SK-N-SH treated with all-trans-retinoic acid at 6 μM for 48 hours (cell line): ENCODE measurements at places on chromosomes 12 and 14.

- no peak; the same call in 1 of the 3 replicates for ATAC-seq
These were observed 744 bp downstream of the STYX start for GRCh38 chr14:52730709-52731111.

DNA sequence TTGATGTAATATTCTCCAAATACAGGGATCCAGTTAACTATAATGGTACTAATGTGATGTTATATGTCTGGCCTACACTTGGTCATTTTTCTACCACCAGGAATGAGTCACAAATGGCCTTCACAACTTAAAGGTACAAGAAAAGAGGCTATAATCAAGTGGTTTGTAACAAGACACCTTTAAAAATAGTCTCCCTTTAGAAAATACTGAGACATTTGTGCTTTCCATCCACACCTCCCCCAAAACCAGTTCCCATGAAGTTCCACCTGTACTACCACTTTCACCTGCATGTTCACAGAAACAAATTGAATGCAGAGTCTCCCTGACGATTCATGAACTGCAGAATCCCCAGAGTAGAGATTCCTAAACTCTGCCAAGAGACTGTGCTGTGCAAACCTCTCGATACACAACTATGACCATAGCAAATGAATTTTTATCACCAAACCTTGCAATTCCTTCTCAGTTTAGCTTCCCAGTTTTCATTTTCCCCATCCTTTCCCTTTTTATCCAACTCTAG is 6.0 kb downstream of the BTG1 start:
- no peak for ATAC-seq

DNA sequence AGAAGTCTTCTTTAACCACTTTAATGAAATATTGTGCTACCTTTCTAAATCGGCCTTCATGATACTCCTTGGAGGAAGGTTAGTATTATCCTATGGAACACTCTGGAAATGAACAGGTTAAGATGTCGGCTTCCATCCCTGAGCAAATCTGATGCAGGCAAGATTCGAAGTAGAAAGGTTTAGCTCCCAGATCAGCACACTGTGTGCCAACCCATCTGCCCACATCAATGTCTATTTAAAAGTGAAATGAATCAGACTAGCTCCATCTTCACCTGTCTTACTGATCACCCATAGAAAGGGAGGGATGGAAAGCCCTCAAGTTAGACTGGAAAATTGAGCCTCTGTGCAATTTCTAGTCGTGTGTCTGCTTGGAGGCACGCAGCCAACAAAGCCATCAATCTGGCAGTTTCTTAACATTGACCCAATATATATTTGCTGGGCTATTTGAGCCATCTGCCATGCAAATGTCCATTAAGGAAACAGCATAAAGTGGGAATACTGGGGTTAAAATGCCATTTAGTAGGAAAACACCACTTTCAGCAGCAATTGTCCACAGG is 506.1 kb downstream of the RMST start:
- no peak for ATAC-seq

DNA sequence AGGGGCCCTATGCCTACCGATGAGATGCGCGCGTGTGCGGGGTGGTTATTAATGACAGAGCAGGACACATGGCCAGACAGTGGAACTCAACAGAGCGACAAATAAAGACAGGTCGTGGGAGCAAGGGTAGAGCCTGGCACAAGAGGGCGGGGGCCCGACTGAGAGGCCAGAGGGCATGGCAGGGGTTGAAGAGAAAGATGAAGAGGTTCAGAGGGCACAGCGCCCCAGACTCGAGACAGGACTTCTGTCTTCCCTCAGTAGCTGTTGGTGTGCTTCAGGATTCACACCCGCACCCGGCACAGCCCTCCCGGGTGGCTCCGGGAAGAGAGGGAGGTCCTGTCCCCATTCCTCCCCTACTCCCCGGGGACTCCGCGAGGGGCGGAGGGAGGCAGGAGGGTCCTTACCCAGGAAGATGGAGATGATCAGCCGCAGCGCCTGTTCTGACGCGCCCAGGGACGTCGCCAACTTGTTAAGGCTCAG is 366 bp downstream of the LPCAT3 start:
- peak; percentile 57 for ATAC-seq

DNA sequence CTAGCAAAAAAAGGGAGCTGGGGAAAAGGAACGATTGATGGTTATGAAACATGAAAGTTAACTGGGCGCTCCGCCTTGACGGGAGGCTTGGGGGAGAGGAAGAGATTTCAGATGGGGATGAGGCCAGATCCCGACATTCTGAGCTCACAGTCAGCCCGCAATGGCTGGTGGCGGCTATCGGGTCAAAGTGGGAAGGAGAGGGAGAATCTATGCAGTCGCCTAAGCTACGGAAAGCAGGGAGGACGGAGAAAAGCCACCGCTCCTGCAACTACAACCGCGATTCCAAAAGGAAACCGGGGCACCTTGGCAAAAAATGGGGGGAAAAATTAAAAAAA is 502 bp downstream of the MPHOSPH9 start:
- ATAC-seq, result peak; percentile 15

DNA sequence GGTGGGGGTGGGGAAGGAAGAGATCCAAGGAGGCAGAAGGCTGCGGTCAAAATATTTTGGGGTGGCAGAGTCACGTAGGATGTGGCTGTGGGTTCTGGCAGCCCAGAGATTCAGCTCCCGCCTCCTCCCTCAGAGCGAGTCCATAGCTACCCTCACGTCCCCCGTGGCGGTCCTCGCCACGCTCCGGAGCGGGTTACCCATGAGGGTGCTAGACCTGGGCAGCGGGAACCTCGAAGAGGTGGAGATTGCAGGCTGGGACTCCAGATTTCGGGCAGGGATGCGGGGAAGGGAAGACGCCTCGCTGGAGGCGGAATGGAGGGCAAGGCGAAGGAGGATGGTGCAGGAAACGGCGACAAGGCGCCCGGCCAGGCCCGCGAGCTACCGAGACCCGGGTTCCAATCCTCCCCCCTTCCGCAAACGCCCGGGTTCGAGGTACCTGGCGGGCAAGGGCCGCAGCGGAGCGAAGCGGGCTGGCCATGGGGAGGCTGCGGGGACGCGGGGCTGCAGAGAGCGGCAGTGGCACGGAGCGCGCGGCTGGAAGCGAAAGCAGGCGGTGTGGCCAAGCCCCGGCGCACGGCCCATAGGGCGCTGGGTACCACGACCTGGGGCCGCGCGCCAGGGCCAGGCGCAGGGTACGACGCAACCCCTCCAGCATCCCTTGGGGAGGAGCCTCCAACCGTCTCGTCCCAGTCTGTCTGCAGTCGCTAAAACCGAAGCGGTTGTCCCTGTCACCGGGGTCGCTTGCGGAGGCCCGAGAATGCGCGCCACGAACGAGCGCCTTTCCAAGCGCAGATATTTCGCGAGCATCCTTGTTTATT is 46.2 kb downstream of the BCAT1 start:
- no peak for ATAC-seq

GRCh38 chr14:57847706-57848105 is 18.2 kb downstream of the SLC35F4 start:
- no peak for ATAC-seq

- no peak for ATAC-seq
These were observed 4.4 kb downstream of the KRT2 start for GRCh38 chr12:52647601-52648000.

DNA sequence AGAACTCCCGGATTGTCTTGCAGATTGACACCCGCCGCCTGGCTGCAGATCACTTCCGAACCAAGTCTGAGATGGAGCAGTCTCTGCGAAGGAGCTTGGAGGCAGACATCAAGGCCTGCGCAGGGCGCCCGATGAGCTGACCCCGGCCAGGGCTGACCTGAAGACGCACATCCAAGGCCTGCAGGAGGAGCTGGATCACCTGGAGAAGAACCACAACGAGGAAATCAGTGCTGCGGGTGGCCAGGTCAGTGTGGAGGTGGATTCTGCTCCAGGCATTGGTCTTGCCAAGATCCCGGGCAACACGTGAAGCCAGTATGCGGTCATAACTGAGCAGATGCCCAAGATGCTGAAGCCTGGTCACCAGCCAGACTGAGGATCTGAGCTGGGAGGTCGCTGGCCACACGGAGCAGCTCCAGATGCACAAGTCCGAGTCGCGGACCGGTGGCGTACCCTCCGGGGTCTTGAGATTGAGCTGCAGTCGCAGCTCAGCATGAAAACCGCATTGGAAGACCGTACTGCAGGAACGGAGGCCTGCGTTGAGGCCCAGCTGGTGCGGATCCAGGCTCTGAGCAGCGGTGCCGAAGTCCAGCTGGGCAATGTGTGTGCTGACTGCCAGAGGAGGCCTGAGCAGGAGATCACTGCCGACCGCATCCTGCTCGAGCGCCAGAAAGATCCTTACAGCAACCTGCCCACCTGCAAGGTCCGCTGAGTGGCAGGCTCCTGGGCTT is 12.4 kb upstream of the A2M start:
- no peak for ATAC-seq

DNA sequence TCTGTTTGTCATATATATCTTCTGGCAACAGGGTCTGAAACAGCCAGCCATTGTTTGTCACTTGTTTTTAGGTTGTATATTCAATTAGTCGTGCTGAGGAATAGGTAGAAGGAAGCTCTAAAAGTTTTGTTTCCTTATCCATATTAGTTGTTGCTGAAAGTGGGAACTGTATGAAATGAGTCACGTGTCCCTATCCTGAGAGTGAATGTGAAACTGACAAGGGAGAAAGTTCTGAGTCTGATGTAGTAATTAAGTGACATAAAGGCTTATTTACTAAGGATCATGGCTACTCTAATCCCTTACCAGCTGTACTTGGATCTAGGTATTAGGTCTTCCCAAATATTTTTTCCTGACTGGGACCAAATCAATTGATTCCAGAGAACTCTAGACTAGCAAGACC is 16.4 kb downstream of the FAM234B start:
- no peak for ATAC-seq

DNA sequence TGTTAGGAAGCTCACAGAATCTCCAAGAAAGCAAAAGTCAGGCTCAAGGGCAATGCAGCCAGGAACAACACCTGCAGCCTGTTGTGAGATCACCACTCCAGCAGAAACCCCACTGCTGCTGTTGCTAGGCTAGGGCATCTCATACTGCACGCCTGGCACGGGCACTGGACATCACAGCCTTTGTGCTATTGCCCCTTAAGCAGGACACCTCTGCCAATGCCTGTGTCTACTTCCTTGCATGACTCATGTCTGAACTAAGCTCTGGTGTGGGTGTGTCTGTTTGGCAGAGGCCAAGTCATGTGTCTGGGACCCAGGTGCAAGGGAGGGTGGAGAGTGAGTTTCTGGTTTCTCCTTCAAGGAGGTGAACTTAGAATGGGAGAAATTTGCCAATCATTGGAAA is 10.0 kb upstream of the DDX47 start:
- ATAC-seq, result peak; percentile 92

- ATAC-seq, result no peak
These were observed 236.9 kb downstream of the RERGL start for GRCh38 chr12:17853054-17853453.

DNA sequence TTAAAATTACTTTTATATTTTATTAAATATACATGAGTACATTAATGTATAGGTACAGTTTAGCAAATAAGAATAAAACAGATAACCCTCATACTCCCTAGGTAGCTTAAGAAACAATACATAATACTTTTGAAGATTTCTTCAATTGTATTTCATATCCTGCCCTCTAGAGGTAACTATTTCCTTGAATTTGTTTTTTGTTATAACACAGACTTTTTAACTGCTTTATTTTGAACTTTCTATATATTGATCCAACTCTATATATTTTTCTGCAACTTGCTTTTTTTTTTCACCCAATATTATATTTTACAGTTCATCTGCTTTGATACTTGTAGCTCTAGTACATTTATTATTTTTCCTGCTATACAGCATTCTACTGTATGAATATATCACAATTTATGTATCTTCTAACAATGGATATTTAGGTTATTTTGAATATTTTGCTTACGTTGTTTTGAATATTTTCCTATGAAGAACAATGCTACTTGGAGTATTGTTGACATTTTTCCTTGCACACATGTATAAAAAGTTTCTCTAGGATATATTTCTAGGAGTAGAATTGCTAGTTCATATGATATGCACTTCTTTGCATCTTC is 72.8 kb upstream of the ABCD2 start:
- no peak for ATAC-seq

DNA sequence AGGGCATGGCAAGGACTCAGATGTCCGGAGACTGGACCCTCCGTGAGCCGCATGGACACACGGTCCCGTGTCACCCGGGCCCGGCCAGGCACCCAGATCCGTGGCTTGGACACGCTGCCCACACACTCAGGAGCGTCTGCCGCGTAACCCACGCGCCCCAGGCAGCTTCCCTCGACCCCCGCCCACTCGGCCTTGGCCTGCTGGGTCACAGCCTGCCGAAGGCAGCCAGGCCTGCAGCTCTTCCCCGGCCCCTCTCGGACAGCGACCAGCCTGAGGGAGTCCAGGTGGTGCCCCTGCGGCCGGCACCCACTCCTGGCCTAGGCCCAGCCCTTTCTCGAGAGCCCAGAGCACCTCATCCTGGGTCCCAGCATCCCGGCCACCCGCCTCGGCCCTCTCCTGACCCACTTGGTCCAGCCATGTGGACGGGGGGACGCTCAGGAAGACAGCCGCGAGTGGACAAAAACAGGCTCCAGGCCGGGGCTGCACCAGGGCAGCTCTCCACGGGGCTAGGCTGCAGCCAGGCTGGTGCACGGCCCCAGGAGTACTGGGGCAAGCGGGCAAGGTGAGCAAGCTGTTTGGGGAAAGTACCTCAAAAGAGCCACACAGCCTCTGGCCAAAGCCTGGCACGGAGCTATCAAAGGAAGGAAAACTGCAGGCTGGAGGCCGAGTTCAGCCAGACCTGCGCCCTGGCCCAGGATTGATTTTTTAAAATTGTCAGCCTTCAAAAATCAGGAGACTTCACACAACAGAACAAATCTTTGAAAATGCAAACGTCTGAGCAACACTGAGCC is 6.5 kb downstream of the AKT1 start:
- ATAC-seq, result no peak

DNA sequence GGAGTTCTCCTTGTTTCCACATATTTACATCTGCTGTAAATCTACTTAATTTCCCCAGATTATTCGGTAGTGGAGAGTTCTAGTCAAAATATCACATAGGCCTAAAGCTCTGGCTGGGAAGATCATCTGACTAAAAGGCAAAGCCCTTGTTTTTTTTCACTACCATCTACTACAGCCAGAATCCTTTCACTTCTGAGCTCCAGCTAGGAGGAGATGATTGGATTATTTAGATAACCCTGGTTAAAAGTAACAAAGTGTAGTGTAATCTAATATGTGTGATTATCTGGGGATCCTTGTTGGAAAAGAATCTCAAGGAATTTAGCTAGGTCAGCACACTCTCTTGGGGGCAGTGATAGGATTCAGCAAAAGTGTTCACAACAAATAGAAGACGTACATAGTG is 125.4 kb downstream of the DYRK2 start:
- ATAC-seq, result peak; percentile 48

- ATAC-seq, result no peak
These were observed 740 bp downstream of the FGF23 start for GRCh38 chr12:4378772-4379171.

DNA sequence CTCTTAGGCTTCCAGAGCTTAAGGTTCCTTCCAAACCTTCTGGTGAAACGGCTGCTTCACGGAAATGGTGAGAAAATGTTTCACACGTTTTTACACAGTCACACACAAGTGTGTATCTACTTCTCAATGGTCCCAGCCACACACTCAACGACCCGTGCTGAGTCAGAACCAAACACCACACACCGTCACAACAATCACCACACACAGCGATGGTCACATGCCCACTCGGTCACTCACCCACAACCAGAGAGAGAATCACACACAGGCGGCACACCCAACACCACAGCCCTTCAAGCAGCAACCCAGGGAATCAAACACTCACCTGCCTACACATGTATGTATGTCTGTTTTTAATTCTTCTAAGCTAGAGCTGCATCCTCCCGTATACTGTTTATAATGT is 12.6 kb upstream of the PLEKHD1 start:
- no peak for ATAC-seq
